Mesothelial cell of epicardium (in vitro differentiated cells): ENCODE measurements at places on chromosomes 7 and 10. TPM values are rescaled to one million over a fixed set of nuclear protein-coding genes. Genes with fewer than 3 reads are reported as not detected.

SMO gene
- total RNA-seq: 134 to 135 TPM (median 134 TPM) in 3 replicates

LIPF gene
- total RNA-seq: not detected in 3 replicates

TRIM50 gene
- total RNA-seq: not detected in 3 replicates

GRID1 gene
- total RNA-seq: 0.11 to 0.54 TPM (median 0.22 TPM) in 3 replicates
